MCF 10A (cell line): ENCODE measurements at places on chromosomes 12 and 14.

DNA sequence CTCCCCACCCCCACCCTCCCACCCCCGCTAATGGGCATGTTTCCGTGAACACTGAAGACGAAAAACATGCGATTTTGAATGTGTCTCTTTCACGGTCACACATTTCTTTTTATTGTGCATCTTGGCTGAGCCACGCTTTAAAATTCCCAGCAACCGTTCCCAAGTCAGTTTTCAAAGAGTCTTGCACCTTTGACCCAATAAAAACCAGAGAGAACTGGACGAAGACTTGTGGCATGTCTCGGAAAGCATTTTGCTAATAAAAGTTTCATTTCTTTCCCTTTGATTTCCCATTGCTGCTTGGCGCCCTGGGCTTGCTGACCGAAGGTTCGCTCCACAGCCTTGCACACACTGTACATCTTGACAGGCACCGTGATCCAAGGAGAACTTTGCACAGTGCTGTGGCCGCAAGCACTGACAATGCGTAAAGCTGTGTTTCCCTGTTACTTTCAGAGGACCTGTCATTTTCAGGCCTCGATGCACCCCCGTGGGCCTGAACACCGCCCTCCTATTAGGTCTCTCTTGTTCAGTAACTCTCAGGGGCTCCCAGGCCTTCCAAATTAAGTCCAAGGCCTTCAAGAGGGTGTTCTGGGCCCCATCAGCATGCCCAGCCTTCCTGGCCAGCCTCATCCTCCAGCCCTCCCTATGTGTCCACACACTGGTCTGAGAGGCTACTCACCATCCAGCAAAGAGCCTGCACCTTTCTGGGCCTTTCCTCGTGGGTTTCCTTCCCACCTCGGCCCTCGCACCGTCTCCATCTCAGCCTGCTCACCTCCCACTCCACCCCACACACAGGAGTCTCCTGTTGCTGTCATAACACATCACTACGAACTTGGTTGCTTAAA lies 63.4 kb upstream of the DIO3 start:
- DNase-seq: no peak

GRCh38 chr14:98955741-98956070 lies 316.3 kb downstream of the BCL11B start:
- no peak for DNase-seq

DNA sequence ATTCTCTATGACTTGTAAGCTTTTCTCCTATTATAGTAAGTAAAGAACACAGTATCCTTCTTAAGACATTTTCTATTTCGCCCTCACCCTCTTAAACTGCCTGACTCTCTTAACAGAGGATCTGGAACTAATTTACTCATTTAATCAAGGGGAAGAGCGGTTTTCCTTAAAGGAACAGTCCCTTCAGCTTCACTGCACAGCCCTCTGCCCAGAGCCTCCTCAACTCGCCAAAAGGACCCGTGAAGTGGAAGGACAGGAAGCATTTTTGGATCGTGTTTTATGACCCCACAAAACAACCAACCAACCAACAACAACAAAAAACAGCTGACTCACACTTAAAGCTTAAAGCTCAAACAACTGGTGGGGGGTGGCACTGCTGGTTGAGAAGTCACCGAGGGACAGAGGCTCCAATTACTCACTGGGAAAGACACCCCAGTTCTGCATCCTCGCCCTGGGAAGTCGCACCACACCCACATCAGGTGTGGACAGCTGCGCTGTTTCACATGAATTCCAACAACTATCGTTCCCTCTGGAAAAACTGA lies 35.7 kb downstream of the NID2 start:
- DNase-seq: no peak

DNA sequence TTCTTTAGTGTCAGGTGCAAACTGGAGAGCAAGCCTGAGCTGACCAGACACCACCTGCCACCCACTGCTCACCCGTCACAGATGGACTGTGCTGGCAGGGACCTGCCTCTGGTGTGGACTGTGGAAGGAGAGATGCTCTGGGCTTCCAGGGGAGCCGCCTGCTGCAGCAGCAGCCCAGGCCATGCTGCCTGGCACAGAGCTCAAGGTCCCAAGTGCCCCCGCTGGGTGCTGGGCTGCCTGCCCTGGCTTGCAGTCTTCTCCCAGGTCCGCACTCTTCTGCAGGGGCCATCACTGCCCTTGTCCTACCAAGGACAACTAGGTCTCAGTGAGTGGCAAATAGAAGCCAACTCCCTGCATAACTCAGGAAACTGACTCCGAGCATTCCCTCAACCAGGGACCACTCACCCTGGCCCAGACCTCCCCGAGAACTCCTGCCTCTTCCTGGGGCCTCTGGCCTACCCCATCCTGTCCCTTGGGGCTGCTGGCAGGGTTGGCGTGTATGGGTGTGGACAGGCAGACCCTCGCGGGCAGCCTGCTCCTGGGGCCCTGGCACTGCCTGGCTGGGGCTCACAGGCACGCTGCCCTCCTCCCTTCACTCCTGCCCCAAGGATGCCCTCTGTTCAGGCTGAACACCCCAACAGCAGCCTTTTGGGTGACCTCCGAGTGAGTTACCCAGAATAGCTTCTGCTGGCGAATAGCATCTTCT lies 9.3 kb downstream of the AMN start:
- no peak for DNase-seq

GRCh38 chr14:90446405-90446804 lies 49.6 kb downstream of the CALM1 start:
- no peak for DNase-seq

- peak; percentile 55 for DNase-seq
Measured at GRCh38 chr14:71591929-71592328, 340.3 kb upstream of the RGS6 start.

GRCh38 chr12:111440152-111440551 lies 34.4 kb downstream of the SH2B3 start:
- DNase-seq: no peak

DNA sequence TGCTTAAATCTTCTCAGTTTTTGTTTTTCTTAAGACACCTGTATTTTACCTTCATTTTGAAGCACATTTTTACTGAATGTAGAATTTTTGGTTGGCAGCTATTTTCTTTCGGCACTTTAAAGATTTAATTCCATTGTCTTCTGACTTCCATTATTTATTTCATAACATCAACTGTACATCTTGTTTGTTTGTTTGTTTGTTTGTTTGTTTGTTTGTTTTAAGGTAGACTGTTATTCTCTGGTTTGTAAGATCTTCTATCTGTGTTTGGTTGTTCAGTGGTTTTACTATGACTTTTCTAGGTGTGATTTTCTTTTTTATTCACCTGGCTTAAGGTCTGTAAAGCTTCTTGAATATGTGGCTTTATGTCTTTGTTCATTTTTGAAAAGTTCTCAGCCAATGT lies 61.9 kb downstream of the IFT81 start:
- no peak for DNase-seq

- DNase-seq: no peak
Measured at GRCh38 chr14:26996246-26996645, 398.4 kb upstream of the NOVA1 start.

DNA sequence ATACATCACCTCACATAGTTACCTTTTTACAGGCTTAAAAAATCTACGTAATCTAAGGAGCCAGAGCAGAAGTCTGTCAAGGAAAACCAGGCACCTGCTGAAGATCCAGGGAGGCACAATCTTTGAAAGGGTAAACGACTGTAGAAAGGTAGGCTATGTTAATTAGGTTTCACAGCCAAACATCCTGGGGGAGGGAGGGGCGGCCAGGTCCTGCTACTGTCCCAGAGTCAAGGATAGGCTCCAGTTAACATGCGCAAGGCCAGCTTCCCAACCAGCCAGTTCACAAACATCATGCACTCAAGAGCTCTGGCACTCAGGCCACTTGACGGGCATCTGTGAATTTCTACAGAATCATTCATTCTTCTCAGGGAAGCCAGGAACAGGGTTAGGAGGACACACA lies 22.9 kb downstream of the NIN start:
- DNase-seq: no peak

DNA sequence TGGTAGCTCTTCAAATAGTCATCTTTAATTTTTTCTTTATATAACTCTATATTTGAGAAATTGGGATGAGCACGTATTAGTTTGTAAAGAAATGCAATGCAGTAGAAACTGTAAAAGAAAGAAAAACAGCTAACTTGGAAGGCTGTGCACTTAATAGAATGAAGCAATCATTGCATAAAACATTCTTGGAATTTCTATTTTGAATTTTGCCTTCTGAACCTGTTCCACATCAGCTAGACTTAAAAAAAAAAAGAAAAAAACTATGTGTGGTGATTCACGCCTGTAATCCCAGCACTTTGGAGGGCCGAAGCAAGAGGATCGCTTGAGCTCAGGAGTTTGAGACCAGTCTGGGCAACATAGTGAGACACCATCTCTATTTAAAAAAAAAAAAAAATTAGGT lies 29.4 kb downstream of the SCN8A start:
- no peak for DNase-seq

- no peak for DNase-seq
Measured at GRCh38 chr12:52024845-52025230, 18.1 kb downstream of the TAMALIN start.

GRCh38 chr14:24403294-24403998 lies 4.6 kb downstream of the NYNRIN start:
- no peak for DNase-seq

DNA sequence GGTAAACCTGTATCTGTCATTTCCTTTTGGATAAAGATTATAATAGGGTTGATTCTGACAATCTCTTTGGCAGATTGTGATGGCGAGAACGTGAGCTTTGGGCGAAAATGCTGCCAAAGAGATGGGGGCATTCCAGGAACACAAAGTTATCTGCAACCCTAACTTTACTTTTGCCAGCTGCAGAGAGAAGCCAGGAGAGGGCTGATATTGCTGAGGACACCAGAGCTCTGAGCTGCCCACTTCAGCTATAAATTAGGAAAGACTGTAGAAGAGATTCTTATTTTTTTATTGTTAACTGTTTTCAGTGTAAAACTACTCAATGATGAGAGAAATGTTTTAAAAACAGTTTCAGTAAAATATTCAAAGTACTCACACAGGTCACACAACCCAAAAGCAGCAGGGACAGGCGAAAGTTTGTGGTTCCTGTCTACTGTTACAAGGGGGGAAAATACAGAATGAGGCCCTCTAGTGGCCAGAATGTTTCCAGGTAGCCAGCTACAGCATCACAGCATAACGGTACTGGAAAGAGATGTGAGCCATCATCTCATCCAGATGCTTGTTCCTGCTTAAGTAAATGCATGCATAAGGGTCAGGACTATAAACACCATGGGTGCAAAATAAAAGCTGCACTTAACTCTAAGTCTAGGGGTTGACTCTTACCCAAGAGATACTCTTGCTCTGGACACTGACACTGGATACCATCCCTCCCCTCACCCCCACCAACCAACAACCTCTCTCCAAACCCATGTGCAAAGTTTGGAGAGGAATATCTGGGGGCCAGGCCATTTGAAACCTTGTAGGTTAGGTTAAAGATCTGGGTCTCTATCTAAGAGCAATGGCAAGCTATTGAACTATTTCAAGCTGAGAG lies 498.4 kb downstream of the RMST start:
- peak; percentile 34 for DNase-seq

- DNase-seq: peak; percentile 56
Measured at GRCh38 chr12:129570796-129571400, 332.9 kb downstream of the TMEM132D start.

GRCh38 chr12:124837958-124838803 lies 25.5 kb downstream of the SCARB1 start:
- peak; percentile 99 for DNase-seq

GRCh38 chr12:131505561-131505960 lies 205.3 kb upstream of the SFSWAP start:
- DNase-seq: no peak

- DNase-seq: no peak
Measured at GRCh38 chr12:120847814-120848213, 56.3 kb downstream of the SPPL3 start.

GRCh38 chr12:53076461-53076860 lies 2.7 kb downstream of the SPRYD3 start:
- DNase-seq: no peak

DNA sequence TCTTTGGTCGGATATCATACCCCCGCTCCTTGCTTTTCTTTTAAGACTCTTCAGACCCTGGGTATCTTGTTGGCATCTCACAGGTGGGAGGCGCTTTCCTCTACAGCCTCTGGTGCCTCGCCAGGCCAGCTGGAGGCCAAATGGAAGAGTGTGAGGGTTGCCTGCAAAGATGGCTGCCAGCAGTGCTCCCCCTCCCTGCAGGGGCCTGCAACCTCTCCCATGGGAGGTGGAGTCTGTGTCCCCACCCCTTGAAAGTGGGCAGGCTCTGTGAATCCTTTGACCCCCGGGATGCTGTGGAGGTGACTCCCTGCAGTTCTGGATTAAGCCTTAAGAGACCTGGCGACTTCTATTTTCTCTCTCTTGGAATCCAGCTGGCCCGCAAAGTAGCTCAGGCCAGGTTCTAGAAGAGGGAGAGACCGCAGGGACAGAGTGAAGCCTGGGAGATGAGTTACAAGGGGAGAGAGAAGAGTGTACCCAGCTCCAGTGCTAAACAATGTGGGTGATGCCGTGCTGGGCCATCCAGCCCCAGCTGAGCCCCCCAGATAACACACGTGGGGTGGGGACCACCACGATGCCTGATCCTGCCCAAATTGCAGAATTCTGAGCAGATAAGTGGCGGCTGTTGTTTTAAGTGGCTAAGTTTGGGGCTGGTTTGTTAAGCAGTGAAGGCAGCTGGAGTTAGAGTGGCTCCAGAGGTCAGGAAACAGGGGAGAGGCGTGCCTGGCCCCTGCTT lies 37.9 kb upstream of the NCOR2 start:
- DNase-seq: no peak

DNA sequence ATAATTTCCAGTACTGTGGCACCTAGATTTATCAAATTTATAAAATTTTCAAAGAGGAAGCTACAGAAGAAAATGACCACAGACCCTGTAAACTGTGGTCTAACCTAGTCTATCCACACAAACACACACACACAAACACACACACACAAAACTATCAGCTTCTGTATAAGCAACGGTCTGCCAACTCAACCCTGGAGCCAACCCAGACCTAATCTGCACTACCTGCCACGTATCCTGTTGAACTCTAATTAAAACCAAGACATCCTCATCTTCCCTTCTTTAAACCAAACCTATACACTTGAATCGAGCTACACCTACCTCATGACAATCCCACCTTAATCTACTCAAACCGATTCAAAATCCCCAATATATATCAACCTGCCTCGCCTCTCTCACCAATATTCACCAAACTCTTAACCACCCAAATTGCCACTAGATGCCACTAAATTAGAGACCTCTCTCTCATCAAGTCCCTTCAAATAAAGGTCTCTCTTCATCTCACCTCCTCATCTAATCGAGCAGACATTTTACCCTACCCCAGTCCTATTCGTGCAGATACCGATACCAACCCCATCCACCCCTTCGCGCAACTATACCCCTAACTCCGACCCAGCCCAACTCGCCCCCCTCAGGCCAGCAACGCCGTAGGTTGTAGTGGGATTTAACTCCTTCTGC lies 808 bp downstream of the ACIN1 start:
- no peak for DNase-seq

DNA sequence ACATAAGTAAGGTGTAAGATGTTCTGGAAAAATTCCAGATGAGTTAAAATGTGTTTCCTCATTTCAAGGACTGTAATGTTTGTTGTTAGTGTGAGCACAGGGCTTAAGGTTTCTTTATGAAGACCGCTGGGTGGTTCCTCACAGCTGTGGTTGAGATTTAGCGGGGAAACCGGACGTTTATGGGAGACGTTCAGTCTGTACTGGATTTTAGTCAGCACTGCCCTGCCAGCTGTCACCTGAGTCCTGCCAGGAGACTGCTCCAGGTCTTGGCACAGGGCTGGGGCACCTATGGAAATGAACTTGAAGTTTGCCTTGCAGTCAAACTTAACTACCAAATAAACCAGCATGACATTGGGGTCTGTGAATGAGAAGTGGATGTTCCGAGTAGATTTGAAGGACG lies 555.2 kb downstream of the DIO2 start:
- no peak for DNase-seq

- peak; percentile 49 for DNase-seq
Measured at GRCh38 chr12:42421844-42422779, 96.1 kb downstream of the PPHLN1 start.
